ENCODE measurements at places on chromosomes 7 and 10.

GRCh38 chr7:94276795-94277194 is 117.9 kb upstream of the COL1A2 start:
- no peak for DNase-seq

- no peak for DNase-seq
These were observed 22.6 kb upstream of the RAB18 start for GRCh38 chr10:27481486-27481885.

GRCh38 chr7:138838166-138838565 is 40.2 kb upstream of the ATP6V0A4 start:
- no peak for DNase-seq

GRCh38 chr10:55491712-55492111 is 690.7 kb upstream of the PCDH15 start:
- DNase-seq = no peak

GRCh38 chr7:44889086-44889781 is 3.9 kb upstream of the PURB start:
- DNase-seq = no peak

DNA sequence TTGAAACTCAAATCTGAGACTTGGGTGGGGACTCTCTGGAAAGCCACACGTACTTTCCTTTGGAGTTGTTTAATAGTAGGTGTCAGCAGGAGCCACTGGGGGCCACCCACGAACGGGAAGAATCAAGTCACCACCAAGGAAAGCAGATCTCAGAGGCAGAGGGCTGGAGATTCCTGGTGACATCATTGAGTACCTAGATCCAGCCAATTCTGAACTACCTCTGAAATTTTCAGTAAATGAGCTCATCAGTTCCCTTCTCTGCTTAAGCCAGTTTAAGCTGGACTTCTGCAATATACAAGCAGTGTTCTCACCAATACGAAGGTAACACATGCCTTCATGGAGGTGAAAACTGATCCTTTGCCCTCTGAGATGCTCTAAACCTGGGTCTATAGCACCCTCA is 99.3 kb upstream of the SORCS3 start:
- no peak for DNase-seq

DNA sequence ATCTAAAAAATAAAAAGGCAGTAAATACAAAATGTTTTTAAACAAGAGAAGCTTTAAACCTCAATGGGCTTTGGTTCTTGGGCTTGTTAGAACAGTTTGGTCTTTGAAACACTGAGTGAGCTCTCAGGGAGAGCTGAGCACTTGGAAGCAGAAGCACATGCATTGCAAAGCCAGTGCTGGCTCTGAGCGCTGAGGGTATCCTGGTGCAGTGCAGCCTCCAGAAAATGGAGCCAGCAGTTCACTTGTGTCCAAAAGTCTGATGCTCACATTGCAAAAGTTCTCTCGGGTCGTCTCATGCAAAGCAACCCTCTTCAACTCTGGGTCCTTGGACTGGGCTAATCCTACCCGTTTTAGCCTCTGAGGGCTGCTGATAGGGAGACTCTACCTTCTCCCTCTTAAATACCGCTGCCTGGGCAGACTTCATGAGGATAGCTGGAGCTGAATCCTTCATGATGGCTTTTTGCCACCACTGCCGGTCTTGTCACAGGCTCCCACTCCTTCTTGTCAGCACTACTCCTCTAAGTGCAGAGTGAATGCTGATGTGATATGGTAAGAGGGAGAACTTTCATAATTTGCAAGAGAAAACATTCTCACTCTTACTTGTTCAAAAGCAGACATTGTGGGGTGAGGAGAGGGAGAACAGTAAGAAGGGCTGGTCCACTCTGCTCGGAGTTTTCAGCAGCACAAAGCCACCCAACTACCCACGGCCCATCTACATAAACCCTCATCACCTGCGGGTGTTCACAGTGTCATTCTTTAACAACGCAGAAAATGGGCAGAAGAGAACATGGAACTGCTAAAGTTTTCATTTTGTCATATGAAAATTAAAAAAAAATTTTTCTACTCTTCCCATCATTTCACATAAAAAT is 42.2 kb upstream of the BMPER start:
- DNase-seq = no peak

DNA sequence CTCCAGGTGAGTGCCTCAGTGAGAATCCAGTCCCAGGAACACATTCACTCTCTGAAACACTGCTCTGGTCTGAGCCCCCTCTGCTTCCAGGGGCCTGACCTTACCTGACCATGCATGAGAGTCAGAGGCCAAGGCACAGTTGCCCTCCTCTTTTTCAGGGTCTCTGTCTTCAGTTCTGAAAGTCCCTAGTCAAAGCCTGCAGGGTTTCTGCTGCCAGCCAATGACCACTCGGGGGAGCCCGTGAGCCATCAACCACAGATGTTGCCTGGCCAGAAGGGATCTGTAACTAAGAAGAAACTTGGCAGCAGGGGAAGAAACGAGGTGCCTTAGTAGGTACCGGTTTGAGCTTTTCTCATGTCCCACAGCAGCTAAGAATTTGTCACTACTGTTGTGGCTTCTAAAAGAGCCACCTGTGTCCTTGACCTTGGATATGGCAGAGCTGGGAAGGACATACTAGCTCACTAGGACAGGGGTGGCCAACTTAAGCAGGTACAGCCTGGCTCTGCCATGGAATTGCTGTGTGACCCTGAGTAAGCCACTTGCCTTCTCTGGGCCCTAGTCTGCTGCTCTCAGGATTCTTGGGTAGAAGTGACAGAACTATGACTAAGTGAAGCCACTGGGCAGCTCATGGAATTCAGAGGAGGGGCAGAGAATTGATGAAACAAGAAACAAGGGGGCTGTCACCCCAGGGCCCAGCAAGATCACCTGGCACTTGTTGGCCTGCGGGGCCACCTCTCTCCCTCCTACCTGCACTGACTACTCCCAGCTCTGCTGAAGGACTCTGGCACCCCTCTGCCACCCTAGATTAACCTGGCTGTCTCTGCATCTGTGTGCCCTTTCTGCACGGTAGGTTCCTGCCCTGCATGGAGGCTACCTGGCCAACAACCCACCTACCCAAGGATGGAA is 83.8 kb upstream of the GPR26 start:
- DNase-seq = peak; percentile 6

Data from activated T-helper 1 cell treated with Interleukin-2 at 50 U/mL for 16 hours (primary cell).